ENCODE measurements at places on chromosomes 5 and 9.

- DNase-seq = no peak
Observed at GRCh38 chr5:160441311-160441781, 19.7 kb downstream of the PTTG1 start.

- DNase-seq = no peak
Observed at GRCh38 chr9:114098021-114098935, 814 bp downstream of the KIF12 start.

GRCh38 chr5:132008163-132008473, 3.3 kb downstream of the ACSL6 start:
- no peak for DNase-seq

GRCh38 chr5:133392448-133392847, 219.9 kb downstream of the FSTL4 start:
- no peak for DNase-seq

GRCh38 chr9:74643303-74643923, 146.3 kb downstream of the RORB start:
- DNase-seq = no peak

GRCh38 chr5:152462021-152462721, 57.1 kb upstream of the NMUR2 start:
- no peak for DNase-seq

DNA sequence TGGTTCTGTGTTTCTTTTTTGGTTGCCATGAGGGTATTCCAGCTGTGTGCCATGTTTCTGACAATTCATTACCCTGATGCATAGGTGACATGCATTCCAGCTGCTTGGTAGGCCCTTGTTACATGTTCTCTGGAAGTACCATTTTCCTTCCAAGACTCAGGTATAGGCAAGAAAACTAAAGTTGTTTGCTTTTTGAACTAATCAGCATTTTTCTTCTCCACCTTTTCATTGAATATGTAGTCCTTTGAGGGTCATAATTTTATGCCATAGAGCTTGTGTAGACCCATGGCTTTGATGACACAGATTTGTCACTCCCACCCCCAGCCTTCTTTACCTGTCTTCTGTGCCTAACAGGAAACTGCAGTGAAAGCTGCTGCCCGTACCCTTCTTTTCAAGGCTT, 339.2 kb downstream of the MED10 start:
- no peak for DNase-seq

DNA sequence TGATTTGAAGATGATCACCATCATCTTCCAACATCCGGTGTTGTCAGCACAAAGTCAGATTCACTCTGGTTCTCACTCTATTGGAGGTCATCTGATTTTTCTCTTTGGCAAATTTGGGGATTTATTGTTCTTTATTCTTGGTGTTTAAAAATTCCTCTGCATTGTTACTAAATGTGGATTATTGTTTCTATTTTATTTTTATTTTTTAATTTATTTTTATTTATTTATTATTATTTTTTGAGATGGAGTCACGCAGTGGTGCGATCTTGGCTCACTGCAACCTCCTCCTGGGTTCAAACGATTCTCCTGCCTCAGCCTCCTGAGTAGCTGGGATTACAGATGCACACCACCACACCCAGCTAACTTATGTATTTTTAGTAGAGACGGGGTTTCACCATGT, 72.9 kb upstream of the TGFBR1 start:
- no peak for DNase-seq

- DNase-seq = no peak
Observed at GRCh38 chr5:124663101-124663506, 83.3 kb downstream of the ZNF608 start.

DNA sequence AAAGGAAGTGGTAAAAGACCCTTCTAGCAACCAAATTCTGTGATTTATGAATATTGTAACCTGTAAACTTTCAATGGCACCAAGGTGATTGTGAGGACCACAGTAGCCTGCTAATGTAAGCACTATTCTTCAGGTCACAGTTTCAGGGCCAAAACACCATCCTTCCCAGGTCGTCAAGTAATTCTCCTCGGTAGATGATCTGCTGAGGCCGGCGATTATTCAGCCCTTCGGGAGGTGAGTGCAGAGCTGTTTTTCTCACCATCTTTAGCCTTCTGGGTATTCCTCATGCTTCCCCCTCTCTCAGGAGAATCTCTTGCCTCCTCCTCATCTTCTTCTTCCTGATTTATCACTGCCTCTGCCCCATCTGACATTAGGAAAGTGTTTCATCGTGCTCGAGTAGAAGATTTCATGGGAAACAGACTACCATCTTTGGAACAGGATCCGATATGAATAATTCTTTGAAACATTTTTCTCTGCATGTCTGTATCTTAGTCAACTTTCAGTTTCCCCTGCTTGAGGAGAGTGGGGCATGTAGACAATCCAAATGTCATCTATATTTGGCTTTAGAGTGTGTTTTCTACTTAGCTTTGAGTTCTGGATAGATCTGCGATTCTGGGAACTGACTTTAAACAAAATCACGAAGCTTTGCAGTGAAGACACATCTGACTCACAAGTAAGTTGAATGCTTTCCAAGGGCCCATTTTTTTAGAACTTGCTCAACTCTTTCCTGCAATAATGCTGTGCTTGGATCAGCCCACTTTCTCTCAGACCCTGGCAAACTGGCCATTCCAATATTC, 173.9 kb downstream of the AOPEP start:
- no peak for DNase-seq

Data from stimulated activated CD4-positive, alpha-beta T cell treated with anti-CD3 and anti-CD28 coated beads, Interleukin-1b, Interleukin-23, amount 100 ng/mL, for 1 hour (primary cell).